ENCODE measurements at places on chromosomes 16 and 17.
A peak's percentile ranks its signal among the peaks of the same experiment; 100 is the strongest.

- DNase-seq: no peak
Measured at GRCh38 chr17:73404246-73404645, 92.4 kb upstream of the CDC42EP4 start.

DNA sequence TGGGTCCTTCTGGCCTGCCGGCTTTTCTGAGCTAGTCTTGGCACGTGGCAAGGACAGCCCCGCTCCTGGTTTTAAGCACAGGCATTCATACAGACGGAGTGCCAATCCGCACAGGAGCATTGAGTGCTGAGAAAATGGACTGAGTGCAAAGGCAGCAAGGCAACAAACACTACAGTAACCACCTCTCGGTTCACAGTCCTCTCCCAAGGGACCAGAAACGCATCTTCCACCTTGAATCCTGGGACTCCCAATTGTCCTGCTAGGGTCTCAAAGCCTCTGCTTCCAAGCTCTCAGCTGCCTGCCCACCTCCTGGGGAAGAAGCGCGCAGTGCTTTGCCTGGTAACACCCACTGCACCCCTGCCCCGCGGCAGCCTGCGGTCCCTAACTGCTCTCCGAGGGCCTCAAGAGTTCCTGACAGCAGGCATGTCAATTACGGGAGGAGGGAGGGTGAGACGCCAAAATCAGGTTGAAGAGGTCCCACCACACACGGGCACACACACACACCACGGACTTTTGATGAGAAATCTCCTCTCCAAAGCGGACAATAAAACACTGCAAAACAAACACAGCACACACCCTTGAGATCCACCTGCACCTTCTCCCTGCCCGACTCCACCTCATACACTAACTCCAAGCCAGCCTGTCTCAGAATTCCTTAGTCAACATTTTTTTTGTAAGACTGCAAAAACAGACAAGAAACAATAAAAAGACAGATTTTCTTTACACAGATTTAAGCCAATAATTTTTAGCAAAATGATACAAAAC is 15.0 kb downstream of the SLC16A3 start:
- no peak for DNase-seq

- DNase-seq: no peak
Measured at GRCh38 chr16:75139498-75139897, 8.8 kb upstream of the ZFP1 start.

GRCh38 chr17:73841431-73842060 is 197.3 kb upstream of the SDK2 start:
- peak; percentile 18 for DNase-seq

GRCh38 chr16:29777576-29778350 is at the start of gene ZG16:
Gene ZG16 (plus strand): TSS chr16:29778256. CDS start chr16:29779267, 1,011 bp downstream.
- DNase-seq: no peak
